Sigmoid colon (tissue), 7 donors: ENCODE measurements at places on chromosomes 3 and 15.

GRCh38 chr15:65833501-65834205 is 35.6 kb upstream of the RAB11A start:
- DNase-seq, result no peak

GRCh38 chr3:192621909-192622308 is 105.4 kb downstream of the FGF12 start:
- no peak for DNase-seq

GRCh38 chr15:69085325-69086081 is 71.0 kb downstream of the NOX5 start:
- DNase-seq, result no peak

DNA sequence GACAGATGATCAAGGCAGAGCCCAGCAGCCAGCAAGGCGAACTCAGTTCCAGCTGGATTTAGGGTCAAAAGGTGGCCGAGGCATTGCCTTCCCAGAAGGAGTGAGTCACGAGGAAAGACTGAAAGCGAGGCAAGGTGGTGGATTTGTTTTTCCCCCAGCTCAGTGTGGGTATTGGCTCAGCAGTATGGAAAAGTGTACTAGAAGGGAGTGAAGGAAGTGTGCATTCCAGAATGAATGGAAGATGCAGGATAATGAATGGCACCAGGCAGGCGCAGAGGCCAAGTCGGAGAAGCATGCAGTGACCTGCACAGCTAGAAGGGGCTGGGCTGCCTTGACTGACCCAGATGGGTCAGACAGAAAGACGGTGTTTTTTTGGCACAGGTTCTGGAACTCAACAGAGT is 46.3 kb downstream of the FOXP1 start:
- DNase-seq, result no peak

DNA sequence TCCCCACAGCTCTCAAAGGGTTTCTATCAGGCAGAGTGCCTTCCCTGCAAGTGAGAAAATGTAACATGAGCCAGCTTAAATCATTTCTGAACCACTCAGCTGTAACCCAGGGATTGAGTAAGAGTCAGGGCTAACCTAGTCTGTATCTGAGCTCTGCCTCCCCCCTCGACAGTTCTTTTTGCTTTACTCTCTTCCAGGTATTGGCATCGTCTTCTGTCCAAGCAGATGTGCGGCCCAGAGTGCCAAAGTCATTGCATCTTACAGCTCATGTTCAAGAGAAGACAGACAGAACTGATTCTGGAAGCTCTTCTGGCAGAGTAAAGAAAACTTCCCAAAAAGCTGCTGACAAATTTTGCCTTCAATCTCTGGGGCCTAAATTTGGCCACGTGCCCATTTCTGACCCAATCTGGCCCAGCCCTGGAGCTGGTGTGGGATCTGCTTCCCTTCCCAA is 74.8 kb downstream of the ABHD5 start:
- DNase-seq, result no peak
